ENCODE measurements at places on chromosomes 5 and 9. TPM values are rescaled to one million over a fixed set of nuclear protein-coding genes. Genes with fewer than 3 reads are reported as not detected.

NOTCH1 gene
- 36.2 TPM for total RNA-seq

C5orf15 gene
- total RNA-seq: 28.8 TPM

DUSP1 gene
- 16.6 TPM for total RNA-seq

SMIM27 gene
- 8.1 TPM for total RNA-seq

PCDHGA2 gene
- not detected for total RNA-seq

FKBP15 gene
- total RNA-seq: 13.8 TPM

PCBD2 gene
- total RNA-seq: 10.9 TPM

PRDM9 gene
- total RNA-seq: not detected

PCDHGB6 gene
- 0.22 TPM for total RNA-seq

SV2C gene
- total RNA-seq: not detected
